HEK293T (cell line): ENCODE measurements at places on chromosomes 4 and X.

DNA sequence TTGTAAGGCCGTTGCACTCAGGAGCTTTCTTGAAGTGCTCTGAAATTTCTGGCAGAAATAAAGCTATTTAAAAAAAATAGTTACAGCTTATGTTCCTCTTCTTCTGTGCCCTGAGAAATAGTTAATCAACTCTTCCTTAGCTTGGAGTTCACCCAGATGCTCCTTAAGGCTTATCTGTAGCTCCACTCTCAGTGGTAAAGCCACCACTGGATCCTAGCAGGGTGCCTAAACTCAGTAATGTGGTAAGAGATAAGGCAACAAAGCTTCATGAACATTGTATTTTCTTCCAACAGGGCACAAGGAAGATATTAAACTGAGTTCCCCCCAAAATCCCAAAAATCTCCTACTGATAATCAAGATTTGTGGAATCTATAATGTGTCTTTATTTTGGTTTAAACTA, 299.5 kb downstream of the MAPK10 start:
- no peak for DNase-seq

DNA sequence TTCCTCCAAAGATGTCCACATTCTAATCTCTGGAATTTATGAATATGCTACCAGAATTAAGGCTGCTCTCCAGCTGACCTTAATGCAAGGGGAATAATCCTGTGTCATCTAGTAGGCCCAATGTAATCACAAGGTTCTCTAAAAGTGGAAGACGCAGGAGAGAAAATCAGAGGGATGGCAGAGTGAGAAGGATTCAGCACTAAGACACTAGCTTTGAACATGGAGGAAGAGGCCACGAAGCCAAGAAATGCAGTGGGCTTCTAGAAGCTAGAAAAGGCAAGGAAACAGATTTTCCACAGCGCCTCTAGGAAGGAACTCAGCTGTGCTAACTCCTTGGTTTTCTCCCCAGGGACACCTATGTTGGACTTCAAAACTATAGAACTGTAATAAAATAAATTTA, 240.7 kb upstream of the TRAM1L1 start:
- no peak for DNase-seq

DNA sequence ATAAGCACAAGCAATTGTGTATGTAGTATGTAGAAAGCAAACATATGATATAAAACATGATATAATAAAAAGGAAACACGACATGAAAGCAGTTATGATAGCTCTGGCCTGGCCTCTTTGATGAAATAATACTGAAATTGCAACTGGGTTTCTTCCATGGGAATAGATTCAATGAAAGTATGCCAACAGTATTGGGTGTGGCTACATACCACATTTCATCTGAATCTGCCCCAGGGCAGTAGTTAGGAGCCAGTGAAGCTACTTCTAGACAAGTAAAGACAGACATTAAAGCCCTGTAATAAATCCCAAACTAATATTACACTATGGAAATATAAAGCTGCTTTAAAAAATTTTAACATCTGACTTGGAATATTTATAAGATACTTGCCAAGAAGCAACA, 207.3 kb downstream of the FBXW7 start:
- no peak for DNase-seq

DNA sequence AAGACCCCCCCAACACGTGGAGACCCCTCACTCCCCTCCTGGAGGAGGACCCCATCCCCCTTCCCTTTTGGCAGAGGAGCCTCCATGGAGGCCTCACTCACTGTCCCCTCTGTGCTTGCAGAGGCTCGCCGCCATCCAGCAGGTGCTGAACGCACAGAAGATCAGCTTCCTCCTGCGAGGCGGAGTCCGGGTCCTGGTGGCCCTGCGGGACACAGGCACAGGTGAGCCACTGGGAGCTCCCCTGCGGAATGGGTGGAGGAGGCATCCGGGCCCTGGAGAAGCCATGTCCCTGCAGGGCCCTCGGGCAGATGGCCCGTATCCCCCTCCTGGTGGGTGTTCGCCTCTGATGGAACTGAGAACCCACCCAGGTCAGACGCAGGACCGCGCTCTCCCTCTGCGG, 206.5 kb downstream of the AFAP1 start:
- no peak for DNase-seq
